CD4-positive, alpha-beta T cell treated with Interleukin-6 for 4 hours (primary cell): ENCODE measurements at places on chromosomes 7 and 10.

GRCh38 chr10:93071674-93072224, 1.9 kb upstream of the CYP26A1 start:
- no peak for DNase-seq

- no peak for DNase-seq
Measured at GRCh38 chr10:29576681-29577080, 58.1 kb downstream of the SVIL start.

- no peak for DNase-seq
Measured at GRCh38 chr7:101486433-101487104, 123.9 kb downstream of the COL26A1 start.

- DNase-seq: no peak
Measured at GRCh38 chr10:13634207-13634606, 47.4 kb downstream of the PRPF18 start.

DNA sequence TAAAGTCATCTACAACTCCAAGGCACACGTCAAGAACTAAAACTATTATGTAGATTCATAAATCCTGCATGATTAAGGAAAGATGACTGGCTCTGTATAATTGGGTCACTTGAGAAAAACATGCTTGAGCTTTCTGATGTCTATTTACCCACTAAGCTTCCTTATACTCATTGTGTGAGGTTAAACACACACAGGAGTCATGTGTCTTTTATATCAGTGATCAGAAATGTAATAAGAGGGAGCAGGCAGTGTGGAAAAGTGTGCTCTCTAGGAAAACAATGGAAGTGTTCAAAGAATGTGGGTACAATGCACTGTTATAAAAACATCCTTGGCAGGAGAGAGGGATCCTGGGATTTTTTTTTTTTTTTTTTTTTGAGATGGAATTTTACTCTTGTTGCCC, 108.6 kb upstream of the ARID5B start:
- no peak for DNase-seq
